ENCODE measurements at places on chromosomes 6 and 20.

DNA sequence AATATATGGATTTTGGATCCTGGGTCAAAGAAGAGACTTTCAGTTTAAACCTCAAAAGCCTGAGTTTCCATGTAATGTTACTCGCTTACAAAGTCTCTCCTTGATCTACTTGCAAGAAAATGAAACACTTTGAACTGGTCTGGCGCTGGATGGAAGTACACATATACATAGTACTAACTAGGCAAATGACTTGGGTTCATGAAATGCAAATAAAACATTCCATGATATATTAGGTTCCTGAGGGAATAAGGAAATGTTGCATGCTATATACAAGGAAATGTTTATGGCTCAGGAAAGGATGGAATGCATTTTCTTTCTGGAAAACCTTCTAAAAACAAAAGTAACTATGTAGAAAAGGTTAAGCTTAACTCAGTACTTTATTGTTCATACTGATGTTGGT lies 11.4 kb upstream of the TXLNB start:
- DNase-seq: no peak

DNA sequence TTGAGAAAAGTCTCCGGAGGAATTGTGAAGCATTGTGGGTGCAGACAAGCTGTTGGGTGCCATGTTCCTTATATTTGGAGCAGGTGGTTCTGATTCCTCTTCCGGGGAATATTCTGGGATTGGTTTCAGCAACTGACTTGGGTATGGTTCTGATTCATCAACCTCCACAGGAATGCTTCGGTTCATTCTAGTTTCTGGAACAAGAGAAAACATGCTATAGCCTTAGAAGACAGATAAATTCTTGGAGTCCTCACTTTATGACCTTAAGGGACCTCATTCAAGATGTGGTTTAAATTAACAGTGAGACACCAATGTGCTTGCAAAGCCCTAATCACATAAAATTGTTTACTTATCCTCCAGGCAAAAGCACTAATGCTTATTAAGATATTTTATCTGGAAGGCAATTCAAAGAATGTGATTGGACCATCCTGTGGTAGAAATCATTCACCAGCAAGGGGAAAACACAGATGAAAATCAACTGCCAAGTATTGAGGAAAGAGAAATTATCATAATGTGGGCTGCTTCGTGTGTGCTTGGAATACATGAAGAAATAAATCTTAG lies 13.7 kb downstream of the TRAF3IP2 start:
- DNase-seq: no peak

- no peak for DNase-seq
These were observed 170.6 kb downstream of the CARMIL1 start for GRCh38 chr6:25449774-25450173.

- DNase-seq: no peak
These were observed 30.6 kb downstream of the THBS2 start for GRCh38 chr6:169223006-169223405.

DNA sequence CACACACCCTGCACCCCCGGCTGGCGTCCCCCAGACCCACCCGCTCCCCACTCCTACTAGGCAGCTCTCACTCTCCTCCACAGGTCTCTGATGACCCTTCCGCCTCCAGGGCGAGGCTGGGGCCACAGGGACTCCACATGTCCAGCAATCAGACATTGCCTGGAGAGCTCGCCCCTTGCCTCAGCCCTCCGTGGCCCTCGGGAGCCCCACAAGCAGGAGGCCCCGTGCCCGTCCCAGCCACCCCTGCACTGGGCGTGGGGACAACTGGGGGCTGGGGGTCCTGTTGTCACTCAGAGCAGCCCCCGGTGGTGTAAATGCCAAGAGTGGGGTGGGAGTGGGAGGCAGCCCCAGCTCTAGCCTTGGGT lies 1.5 kb downstream of the COL20A1 start:
- DNase-seq: no peak

- DNase-seq: no peak
These were observed 15.9 kb upstream of the GDAP1L1 start for GRCh38 chr20:44231193-44231592.

GRCh38 chr6:94548201-94548600 lies 1029.1 kb upstream of the MANEA start:
- no peak for DNase-seq

All from esophagus muscularis mucosa (tissue), 4 donors.